ENCODE measurements at places on chromosomes 11 and 22.
A peak's percentile ranks its signal among the peaks of the same experiment; 100 is the strongest.

- no peak for DNase-seq
Measured at GRCh38 chr22:49357661-49358440, 469.8 kb downstream of the BRD1 start.

DNA sequence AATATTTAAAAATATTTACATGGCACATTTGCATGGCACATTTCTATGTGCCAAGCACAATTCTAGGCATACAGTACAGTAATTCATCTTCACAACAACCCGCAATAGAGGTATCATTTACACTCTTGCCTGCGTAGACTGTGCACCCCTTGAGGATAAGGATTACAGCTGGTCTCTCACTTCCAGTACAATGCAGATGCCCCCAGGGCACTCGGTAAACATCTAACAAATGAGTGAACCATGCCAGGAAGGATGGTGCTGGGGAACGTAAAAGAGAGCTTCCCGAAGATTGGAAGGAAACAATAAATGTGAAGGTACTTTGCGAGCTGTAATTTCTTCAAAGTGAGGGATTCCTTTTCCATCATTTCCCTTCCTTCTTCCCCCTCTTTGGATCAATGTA is 1.3 kb downstream of the PRPF19 start:
- DNase-seq: no peak

- DNase-seq: no peak
Measured at GRCh38 chr11:91173701-91174100, 950.9 kb upstream of the CHORDC1 start.

GRCh38 chr11:58193391-58193790 is 4.5 kb downstream of the OR9Q2 start:
- no peak for DNase-seq

DNA sequence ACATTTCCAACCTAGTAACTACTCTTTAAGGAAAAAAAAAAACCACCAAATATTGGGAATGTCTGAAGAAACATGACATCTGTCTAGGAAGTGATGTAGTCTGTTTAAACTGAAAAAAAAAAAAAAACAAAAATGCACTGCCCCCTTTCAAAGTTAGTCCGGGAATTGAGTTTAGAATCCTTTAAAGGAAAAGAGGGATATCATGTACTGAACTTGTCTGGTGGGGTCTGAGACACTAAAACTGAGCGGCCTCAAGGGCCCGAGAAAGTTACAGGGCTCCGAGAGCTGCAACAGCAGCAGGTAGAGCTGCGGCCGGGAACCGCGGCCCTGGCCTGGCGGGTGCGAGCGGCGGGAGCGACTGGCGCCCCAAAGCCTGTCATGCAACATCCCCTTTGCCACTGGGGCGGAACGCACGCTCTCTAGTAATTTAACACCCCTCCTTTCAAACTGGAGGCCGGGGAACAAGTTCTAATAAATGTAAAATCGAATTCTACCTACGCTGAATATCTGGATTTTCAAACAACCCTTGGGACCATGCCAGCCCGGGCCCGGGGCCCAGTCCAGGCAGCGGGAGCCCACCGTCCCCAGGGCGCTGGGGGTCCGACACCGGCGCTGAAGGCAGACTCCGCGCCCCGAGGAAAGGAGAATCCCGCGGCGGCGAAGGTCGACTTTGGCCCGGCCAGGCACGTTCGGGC is 736 bp downstream of the RDX start:
- peak; percentile 64 for DNase-seq

DNA sequence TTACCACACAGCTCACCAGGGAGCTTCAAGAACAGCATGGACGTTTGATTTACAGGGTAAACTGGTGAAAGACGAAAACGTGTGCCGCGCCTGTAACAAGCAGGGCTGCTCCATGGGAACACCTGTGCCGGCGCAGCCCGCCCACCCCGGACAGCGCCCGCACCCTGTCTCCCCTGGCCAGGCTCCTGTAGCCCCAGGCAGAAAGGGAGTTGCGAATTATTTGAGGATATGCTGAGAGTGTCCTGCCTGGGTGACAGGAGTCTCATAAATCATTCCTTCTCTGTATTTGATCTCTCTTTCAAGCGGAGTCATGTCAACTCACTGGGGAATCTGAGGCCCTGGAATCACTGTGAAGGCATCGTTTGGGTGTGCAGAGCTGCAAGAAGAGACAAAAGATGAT is 804.3 kb downstream of the OPCML start:
- no peak for DNase-seq

DNA sequence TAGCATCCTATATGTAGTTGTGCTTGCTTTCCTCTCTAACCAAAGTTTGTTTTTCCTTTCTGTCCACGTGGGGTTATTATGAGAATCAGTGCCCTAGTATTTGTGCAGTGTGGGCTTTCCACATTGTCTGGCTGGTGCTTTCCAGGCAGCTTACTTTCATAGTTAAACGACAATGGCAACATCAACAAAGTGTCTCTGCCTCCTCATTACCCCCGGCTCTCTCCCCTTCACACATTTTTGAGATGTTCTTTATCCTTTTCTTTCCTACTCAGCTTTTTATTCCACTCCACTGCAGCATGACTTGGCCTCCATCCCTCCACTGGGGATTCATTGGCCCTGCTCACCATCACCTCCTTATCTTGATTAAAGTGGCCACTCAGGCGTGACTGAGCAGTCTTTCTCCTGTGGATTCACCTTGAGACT is 19.1 kb downstream of the SPECC1L start:
- DNase-seq: no peak

DNA sequence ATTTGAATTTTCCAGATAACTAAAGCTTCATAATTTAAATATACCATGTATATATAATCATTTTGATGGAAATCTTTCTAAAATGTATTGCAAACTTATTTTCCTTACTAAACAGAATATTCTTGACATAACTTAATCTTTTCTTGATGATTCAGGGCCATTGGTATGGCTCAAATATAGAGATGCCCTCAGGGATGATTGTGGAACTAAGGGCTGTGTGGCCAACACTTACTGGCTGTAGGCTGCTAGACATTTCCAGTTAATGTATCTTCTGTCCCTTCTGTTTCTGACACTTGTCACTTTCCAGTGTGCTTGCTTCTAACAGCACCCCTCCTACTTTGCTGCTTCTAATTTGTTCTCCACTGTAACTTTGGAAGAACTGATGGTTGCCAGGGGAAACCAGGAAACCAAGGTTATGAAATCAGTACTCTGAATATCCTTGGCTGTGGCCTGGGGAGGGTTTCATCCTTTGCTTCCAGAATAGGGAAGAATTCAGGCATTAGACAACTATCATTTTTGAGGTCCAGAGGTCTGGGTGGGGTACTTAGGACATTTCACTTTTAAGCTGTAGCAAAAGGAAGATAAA is 697.2 kb downstream of the ETS1 start:
- DNase-seq: no peak

GRCh38 chr11:115985896-115986295 is 481.7 kb upstream of the CADM1 start:
- no peak for DNase-seq

DNA sequence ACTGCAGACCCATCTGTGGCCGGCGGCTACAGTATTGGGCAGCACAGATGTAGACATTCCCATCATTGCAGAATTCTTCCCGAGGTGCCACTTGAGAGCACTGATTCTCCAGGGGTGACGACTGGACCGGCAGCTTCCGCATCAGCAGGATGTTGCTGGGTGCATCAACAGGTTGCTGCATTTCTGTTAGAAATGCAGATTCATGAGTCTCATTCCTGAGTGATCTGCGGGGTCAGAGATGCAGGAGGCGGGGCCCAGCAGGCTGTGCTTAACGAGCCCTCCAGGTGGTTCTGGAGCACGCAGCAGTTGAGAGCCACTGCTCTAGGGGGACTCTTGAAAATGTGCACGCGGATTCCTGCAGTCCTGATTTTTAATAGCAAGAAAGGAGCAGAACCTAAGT is 321.8 kb downstream of the TBC1D22A start:
- DNase-seq: no peak

- DNase-seq: no peak
Measured at GRCh38 chr11:96817482-96818399, 427.9 kb downstream of the JRKL start.

GRCh38 chr11:35600331-35600838 is 17.9 kb upstream of the FJX1 start:
- no peak for DNase-seq

DNA sequence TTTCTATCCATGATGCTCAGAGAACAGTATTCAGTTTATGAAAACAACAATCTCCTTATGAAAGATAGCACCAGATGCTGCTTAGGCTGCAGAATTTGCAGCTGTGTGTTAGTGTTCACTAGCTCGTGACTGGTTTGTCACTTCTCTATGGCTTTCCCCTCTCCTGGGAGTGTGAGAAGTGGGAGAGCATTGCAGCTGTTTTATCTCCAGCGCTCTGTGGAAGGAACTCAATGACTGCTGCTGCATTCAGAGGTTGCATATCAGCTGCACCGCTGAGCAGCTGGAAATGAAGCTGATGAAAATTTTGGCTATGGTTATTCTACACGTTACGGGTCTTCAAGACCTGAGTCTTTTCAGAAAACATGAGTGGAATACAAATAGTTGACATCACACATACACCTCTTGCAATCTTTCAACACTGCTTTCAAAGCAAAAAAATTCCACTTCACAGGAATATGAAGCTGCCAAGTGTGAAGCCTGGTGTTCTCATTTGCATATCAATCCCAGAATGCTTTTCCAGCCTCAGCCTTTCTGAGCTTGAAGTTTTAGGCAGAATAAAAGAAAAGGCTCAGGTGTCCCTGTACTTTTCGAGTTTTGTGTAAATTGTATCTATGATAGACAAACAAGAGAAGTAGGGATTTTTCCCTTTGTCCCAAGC is 149.3 kb upstream of the DDI1 start:
- DNase-seq: peak; percentile 64

GRCh38 chr11:61627850-61628661 is 47.2 kb upstream of the SYT7 start:
- DNase-seq: peak; percentile 72

DNA sequence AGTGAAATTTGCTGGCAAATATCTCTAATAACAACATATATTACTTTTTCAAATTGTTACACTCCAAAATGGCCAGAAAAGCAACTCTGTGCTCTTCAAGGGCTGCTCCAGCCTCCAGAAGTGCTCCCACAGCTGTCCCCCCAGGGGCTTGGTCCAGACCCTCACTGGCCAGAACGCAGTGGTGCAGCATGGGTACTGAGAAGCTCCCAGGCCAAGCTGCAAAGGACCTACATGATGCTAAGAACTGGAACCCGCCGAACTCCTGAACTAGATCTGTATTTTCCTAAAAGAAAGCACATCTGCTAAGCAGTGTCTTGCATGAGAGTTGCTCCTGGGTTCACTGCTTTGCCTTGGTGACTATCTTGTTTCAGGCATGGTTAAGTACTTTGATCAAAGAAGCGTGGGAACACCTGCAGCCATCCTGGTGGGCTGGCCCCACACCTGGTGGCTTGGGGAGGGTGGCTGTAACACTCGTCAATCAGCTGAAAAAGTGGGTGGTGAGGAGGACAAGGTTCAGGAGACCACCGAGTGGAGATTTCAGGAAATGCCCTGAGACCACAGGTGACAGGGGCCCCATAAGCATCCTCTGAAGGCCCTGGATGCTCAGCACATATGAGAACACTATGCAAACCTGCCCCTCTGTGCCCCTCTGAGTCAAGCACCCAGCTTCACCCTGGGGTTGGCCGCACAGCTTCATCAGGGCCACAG is 72.7 kb upstream of the PITPNB start:
- DNase-seq: no peak

DNA sequence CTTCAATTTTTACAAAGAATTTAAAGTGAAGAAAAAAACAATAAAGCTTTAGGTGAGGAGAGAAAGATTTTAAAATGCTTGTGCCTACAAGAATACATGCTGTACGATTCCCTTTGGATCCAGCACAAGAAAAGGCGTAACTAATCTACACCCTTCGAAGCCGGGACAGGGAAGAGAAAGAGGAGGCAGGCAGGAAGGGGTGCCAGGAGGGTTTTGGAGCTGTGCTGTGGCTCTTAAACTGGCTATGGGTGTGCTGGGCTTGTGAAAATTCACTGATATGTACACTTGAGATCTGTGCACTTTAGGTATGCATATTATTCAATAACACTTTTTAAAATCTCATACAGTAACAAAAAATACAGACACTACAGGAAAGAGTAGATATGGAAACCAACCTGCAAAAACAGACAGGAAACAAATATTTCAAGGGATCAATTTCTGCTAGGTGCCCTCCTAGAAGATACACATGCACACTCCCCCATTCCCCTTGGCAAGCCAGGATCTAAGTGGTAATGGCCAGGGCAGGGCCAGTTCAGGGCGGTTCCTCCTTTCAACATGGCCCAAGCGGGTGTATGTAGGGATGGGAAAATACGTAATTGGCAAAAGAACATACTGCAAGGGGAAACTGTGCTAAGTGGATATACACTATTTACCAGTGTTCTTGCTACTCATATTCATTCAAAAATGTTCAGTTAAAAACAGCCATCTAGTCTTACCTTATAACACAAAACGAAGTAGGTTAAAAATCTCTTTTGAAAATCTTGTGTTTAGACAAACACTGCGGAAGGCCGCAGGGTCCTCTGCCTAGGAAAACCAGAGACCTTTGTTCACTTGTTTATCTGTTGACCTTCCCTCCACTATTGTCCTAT is 54.2 kb downstream of the PACSIN2 start:
- peak; percentile 73 for DNase-seq

DNA sequence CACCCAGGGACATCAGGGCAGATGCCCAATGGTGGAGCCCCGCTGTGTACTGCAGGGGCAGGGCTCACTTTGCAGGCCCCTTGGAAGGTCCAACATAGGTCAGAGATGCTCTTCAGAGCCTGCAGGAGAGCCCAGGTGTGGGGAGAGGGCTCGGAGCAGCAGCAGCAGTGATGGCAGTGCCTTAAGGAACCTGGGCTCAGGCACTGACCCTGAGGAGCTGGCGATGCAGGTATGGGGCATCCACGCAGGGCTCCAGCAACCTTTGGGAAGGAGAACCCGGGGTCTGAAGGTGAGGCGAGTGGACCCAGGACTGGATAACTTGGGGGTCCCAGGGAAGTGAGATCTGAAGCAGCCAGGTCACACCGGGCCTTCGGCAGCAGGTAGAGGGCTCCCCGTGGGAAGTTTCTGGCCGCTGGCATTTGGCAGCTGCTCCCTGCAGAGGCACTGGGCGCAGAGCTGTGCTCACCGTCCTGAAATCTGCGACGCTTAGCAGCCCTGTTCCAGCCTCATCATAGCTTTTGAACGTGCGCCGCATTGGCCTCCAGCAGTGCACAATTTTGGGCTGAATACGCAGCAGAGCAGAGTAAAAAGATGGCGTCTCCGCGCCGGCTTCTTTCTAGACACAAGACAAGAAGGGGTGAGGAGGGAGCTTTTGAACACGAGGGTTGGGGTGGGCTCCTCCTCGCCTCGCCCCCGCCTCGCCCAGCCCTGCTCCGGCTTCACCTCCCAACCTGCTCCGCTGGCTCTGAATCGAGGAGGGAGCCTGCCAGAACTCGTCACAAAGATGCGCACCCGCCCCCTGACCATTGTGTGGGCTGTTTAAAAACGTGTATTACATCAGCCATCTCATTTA is 118.8 kb downstream of the MPPED1 start:
- no peak for DNase-seq

GRCh38 chr11:72235351-72236057 is 8.5 kb downstream of the PHOX2A start:
- DNase-seq: no peak

- no peak for DNase-seq
Measured at GRCh38 chr11:79241852-79242241, 199.0 kb downstream of the TENM4 start.

GRCh38 chr11:115324581-115325432 is 179.4 kb downstream of the CADM1 start:
- DNase-seq: peak; percentile 48

GRCh38 chr11:29184939-29185890 is 831.6 kb downstream of the KCNA4 start:
- no peak for DNase-seq
